Activated CD4-positive, alpha-beta T cell treated with anti-CD3 and anti-CD28 coated beads, Interleukin-2, amount 10 ng/mL, durations not matched to agents 24 days and 14 days (primary cell): ENCODE measurements at places on chromosomes 11 and 22. TPM values are rescaled to one million over a fixed set of nuclear protein-coding genes. Genes with fewer than 3 reads are reported as not detected.
A peak's percentile ranks its signal among the peaks of the same experiment; 100 is the strongest.

MRGPRE gene
- total RNA-seq, result not detected in 2 replicates

DNA sequence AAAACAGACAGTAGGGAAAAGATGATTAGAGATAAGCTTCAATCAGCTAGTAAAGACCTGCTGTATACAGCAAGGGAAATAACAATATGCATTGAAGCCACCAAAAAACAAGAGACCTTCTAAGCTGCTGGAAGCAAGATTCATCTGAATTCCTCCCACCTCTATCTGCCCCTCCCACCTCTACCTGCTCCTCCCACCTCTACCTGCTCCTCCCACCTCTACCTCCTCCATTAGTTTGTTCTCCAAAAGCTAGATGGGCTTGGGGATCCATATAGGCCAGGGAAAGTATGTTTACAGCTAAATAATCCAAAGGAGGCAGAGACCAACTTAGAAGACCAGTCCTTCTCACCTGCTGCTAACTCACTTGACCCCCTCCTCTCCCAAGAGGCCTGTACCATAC lies 33.2 kb downstream of the PAK1 start:
- H3K27me3 ChIP-seq, result peaks cover 10% of the 10 kb centered on the region
- no peak overlapping the region for H3K4me3 ChIP-seq
- H3K4me1 ChIP-seq, result peaks cover 8% of the 10 kb centered on the region
- no peak for DNase-seq
- no peak overlapping the region for H3K27ac ChIP-seq

GRCh38 chr11:113806406-113806805 lies 26.8 kb downstream of the CLDN25 start:
- no peak overlapping the region for H3K27ac ChIP-seq
- peak; percentile 76 for DNase-seq
- H3K4me1 ChIP-seq, result peaks cover 2% of the 10 kb centered on the region
- no peaks in the 10 kb centered on the region for H3K27me3 ChIP-seq
- no peak overlapping the region for H3K4me3 ChIP-seq

- H3K27ac ChIP-seq, result no peak overlapping the region
- no peak for DNase-seq
- H3K4me3 ChIP-seq, result no peak overlapping the region
- no peaks in the 10 kb centered on the region for H3K36me3 ChIP-seq
These were observed 134.0 kb downstream of the NTM start for GRCh38 chr11:131504199-131504949.

- H3K36me3 ChIP-seq, result no peaks in the 10 kb centered on the region
- DNase-seq, result no peak
- H3K4me1 ChIP-seq, result no peaks in the 10 kb centered on the region
- H3K27ac ChIP-seq, result no peak overlapping the region
These were observed 61.3 kb upstream of the OR5P2 start for GRCh38 chr11:7858006-7858405.

DNA sequence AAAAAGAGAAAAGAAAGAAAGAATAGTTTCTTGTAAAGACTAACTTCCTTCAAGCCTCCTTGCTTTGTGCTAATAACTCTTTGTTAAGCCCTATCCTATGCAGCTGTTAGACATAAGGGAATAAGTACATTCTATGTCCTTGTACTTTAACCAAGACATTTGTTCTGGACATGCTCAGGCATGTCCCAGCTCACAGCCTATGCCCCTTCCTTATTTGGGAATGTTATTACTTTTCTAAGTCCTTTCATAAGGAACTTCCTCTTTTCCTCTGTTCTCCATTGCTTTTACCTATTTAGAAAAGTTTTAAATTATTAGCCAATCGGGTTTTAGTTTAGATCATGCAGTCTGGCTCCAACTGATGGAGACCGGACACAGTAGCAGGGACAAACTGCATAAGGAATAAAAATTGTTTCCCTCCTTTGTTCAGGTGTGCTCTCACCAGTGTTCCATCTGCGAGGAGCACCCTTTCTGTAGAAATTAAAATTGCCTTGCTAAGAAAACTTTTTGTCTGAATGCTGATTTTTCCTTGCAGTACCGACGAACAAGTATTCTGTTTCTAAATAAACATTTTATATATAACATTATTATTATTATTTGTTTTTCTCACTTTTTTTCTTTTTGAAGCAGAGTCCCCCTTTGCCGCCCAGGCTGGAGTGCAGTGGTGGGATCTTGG lies 21.6 kb upstream of the SPINDOC start:
- no peak overlapping the region for H3K4me3 ChIP-seq
- H3K27ac ChIP-seq, result no peak overlapping the region
- no peak for DNase-seq
- H3K4me1 ChIP-seq, result no peaks in the 10 kb centered on the region

GRCh38 chr11:123580557-123581275 lies 73.7 kb downstream of the SCN3B start:
- peak; percentile 91 for DNase-seq
- H3K27me3 ChIP-seq, result no peaks in the 10 kb centered on the region
- H3K36me3 ChIP-seq, result peaks cover 32% of the 10 kb centered on the region
- peak overlapping the region; percentile 53 for H3K27ac ChIP-seq
- H3K4me1 ChIP-seq, result peaks cover 19% of the 10 kb centered on the region

DNA sequence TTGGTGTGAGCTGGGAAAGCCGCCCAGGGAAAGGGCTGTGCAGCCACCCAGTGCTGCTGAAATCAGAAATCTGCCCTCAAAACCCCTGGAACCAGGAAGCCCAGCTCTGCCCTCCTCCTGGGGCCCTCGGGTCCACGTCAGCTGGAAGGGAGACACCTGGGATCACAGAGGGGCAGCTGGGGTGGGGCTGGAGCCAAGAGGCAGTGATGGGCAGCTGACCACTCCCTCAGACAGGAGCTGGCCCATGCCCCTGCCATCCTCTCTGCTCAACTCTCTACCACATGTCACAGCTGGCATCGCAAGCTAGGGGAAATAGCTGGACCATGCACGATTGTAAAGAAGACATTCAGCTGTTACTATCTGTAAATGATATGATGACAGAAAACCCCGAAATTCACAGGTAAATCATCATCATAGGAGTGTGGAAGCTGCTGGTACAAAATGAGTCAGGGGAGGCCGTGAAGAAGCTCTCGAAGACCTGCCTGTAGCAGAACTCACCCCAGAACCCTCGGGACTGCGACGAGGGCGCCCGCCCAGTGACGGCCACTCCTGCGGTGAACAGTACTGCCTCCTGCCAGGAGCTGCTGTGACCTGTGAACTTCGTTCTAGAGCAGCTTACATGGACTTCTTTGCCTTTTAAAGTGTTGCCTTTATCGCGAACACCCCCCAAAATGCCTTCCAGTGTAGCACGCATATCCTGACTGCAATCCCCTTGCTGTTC lies 55.9 kb downstream of the CERK start:
- H3K4me1 ChIP-seq, result peaks cover 12% of the 10 kb centered on the region
- no peaks in the 10 kb centered on the region for H3K27me3 ChIP-seq

DNA sequence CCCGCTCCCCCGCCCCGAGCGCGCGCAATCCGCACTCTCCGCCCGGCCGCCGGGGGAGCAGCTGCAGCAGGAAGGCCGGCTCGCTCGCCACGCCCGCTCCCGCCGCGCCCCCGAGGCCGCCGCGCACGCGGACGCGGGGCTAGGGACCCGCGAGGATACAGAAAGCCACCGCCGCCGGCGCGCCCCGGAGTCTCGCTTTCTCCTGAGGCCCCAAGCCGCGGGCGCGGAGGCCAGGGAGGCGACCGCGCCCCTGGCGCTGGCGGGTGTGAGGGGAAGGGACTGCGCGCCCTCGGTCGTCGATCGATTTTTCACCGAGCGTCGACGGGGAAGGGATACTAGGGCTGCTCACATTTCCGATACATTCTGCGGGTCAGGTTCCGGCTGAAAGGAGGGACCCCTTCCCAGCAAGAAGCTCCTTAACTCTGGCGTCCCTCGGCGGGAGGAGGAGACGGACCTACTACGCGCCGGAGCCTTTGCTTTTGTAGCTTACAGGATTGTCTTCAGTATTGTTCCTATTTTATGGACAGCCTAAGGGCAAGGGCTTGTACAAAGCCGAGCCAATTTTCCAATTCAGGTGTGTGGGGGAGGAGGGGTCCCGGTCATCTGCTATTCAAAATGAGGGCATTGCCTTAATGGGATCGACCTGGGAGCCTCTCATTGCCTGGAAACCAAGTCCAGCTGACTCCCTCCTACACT lies 416 bp upstream of the GAB2 start:
- H3K36me3 ChIP-seq, result peaks cover 12% of the 10 kb centered on the region
- H3K27me3 ChIP-seq, result peaks cover 11% of the 10 kb centered on the region
- peak overlapping the region; percentile 85 for H3K27ac ChIP-seq
- H3K4me1 ChIP-seq, result peaks cover 56% of the 10 kb centered on the region
- DNase-seq, result peak; percentile 96

DNA sequence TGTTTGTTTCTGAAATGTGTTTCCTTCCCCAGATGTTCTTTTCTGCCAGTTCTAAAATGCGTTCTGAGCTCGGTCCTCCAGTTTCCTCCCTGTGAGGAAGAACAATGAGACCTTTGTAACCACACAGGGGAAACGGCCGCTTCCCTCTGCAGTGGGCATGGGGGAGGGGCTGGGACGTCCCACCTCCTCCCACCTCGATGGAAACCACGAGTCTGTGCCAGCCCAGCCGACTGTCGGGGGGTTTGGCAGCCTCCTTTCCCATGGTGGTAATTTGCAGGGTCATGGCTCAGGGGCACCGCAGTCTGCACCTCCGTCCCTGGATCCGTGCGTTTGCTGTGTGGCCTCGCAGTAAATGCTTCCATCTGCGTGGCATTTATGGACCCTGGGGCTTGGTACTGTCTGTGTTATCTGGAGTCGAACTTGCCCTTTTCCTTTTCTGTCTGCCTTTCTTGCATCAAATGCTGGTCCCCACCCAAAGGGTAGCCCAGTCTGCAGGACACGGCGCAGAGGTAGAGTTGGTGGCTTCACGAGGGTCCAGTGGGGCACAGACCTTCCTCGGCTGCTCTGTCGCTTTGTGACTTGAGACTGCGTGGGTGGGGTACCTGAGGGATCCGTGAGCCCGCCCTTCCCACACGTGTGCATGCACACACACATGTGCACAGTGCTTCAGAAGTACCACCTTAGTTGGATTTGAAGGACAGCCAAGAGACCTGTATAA lies 16.1 kb downstream of the LRP5 start:
- H3K4me1 ChIP-seq, result peaks cover 47% of the 10 kb centered on the region
- no peak overlapping the region for H3K27ac ChIP-seq
- no peaks in the 10 kb centered on the region for H3K27me3 ChIP-seq
- H3K4me3 ChIP-seq, result no peak overlapping the region

TRIM66 gene
- 11.9 and 13.4 TPM in 2 replicates for total RNA-seq
